AML-193 (cell line): ENCODE measurements at places on chromosomes 5 and 9.

GRCh38 chr9:94865582-94866452 lies 139.3 kb downstream of the AOPEP start:
- DNase-seq: no peak

- peak; percentile 5 for DNase-seq
These were observed 41.4 kb downstream of the DAB2IP start for GRCh38 chr9:121692606-121693387.

- no peak for DNase-seq
These were observed 497.1 kb downstream of the ARHGEF28 start for GRCh38 chr5:74122979-74123590.

DNA sequence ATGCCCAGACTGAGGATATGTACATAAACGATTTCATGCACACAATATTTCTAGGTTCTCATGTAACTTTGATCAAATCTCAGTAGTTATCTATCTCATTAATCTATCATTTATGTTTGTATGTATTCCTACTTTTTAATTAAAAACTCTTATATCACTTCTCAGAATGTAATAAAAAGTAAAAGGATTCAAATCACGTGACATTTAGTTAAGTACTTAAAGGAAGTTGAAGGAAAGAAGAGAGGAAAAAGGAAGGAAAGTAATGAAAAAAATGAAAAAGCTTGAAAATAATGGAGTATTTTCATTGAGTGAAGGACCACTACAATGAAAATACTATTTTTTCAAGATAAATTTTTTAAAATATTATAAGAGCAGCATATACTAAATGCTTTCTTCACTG lies 535.3 kb downstream of the PRDM9 start:
- DNase-seq: no peak

DNA sequence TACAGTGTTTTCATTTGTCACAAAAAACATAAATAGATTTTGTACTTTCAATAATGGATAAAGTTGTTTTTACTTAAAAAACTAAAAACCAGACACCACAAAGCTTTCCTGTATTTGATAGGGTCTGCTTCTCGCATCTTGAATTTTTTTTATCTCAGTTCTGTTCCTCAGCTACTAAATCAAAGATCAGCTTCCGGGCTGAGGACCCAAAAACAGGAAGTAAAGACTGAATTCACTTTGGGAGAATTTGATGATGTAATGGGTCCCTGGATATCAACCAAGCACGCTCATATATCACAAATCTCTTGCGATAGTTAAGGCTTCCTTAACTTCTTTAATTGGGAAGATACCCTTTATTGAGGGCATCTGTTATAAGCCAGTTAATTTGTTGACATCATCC lies 24.1 kb downstream of the ITK start:
- peak; percentile 16 for DNase-seq

DNA sequence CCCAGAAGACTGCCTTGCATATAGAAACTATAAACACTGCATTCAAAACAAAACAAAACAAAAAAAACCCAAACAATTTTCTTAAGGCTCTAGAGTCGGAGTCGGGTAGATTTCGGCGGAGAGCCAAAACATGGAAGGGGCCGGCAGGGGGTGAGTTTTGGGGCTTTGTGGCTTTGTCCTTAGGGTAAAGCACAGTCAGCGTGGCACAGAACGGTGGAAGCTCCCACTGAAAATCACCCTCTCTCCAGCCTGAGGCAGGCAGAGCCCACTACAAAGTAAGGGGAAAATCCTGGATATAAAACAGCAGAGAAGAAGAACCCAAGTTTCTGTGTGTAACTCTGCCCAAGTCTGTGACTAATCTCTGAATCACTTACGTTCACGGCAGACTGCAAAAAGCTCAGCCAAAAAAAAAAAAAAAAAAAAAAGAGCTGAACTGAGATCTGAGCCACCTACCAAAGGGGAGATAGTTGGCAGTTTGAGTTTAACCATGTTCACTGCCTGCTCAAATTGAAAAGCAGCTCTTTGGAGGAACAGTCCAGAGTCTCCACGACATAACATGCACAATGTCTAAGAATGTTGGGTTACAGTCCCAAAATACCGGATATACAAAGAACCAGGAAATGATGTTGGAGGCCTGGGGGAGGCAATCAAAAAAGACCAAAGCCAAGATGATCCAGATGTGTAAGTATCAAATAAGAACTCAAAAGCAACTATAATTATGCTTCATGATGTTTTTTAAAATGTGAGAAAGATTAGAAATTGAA lies 26.6 kb upstream of the OR2K2 start:
- no peak for DNase-seq

DNA sequence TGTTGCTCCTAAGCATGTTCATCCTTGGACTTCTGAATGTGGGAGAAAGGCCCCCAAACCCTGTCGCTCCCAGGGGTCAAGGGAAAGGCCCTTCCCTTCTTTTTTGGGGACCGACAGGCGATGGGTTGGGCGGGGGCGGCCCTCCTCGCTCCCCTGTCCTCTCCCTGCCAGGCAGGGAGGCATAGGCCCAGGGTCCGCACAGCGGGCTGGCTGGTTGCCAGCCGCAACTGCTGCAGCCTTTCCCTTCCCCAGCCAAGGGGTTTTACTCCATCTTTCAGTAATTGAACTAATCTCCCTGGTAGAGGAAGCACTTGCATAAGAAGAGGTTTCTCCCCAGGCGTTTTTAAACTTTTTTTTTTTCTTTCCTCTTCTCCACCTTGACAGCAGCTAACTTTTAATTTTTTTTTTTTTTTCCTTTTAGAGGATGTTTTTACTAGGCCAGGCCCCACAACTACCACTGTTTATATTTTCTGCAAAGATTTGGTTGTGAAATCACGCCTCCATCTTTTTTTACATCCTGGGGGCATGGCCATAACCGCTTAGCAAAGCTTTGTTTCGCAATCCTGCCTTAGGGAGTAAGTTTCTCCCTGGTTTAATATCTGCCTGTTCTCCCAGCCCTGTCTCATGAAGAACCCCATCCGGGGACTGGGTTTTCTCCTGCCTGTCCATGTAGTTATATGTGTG lies 216.9 kb upstream of the ZNF608 start:
- peak; percentile 1 for DNase-seq

DNA sequence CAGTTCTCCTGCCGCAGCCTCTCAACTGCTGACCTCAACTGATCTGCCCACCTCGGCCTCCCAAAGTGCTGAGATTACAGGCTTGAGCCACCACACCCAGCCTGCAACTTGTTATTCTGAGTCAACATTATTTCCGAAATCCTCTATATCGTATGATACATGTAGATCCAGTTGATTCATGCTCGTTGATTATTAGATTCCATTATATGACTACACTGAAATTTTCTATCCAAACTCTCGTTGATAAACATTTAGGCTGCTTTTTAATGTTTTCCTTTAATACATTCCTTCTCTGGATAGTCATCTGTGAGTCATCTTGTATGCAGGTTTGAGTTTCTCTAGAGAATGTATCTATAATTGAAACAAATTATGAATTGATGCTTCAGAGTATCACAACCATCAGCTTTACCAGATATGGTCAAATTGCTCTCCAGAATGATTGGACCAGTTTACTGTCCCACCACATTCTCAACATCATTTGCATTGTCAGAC lies 4.1 kb downstream of the CDK7 start:
- no peak for DNase-seq

DNA sequence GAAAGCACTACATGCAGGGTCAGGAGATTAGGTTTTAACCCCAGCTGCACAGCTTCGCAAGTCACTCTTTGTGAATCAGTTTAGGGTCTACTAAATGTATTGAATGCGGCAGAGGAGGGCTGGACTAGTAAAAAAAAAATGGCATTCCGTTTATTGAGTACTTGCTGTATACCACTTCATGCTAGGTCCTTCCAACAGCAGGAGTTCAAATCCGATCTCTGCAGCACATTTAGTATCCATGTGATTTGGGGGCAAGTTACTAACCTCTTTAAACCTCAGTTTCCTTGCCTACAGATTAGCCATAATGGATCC lies 204.4 kb downstream of the SNCAIP start:
- no peak for DNase-seq

- DNase-seq: no peak
These were observed 4.8 kb upstream of the CEL start for GRCh38 chr9:133057006-133057405.

GRCh38 chr5:125198270-125198974 lies 452.0 kb upstream of the ZNF608 start:
- no peak for DNase-seq

GRCh38 chr5:130502702-130503101 lies 598.4 kb downstream of the CHSY3 start:
- no peak for DNase-seq

GRCh38 chr9:121735793-121736770 lies 84.6 kb downstream of the DAB2IP start:
- DNase-seq: no peak

DNA sequence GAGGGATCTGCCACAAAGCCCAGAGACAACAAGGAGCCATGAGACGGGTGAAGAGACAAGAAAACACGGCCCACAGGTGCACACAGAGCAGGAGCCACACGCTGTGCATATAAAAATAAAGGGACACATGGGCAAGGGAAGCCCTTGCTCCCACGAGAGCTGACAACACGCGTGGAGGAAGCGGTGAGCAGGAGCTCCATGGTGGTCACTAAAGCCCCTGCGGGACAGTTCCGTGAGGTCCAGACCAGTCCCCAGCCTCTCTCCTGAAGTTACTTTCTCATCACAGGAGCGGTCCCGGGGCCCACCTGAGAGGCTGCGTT lies 90.7 kb downstream of the CAMSAP1 start:
- no peak for DNase-seq

GRCh38 chr5:61176631-61177030 lies 14.4 kb upstream of the SMIM15 start:
- DNase-seq: no peak
